NCI-H1092 (cell line): ENCODE measurements at places on chromosomes 3 and 15.
A peak's percentile ranks its signal among the peaks of the same experiment; 100 is the strongest.

GRCh38 chr3:53506110-53506762 is 11.8 kb downstream of the CACNA1D start:
- no peak for DNase-seq

DNA sequence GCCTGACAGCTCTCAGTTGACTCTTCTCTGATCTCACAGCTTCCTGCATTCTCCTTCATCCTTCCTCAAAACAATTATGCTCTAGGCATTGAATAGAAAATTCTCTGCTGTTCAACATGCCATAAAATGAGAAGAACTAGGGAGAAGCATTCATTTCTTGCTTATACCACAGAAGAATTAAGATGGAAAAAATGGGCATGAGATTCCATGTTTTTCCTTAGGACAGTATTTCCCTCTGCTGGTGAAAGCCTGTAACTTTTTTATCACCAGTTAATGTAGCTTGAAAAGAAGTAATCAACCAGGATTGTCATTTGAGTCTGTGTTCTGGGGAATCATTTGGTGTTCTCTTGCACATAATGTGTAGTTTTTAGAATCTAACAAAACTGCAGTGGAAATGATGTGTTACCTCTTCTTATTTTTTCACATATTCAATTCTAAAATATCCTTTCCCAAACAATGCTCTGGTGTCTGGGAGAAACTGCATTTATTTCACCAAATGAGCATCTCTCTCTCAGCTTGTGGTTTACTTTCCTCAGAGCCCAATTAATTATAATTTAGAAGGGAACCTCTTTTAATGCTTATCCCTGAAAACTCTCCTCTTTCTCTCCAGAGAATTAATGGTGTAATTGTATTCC is 92.8 kb upstream of the DCBLD2 start:
- peak; percentile 7 for DNase-seq

DNA sequence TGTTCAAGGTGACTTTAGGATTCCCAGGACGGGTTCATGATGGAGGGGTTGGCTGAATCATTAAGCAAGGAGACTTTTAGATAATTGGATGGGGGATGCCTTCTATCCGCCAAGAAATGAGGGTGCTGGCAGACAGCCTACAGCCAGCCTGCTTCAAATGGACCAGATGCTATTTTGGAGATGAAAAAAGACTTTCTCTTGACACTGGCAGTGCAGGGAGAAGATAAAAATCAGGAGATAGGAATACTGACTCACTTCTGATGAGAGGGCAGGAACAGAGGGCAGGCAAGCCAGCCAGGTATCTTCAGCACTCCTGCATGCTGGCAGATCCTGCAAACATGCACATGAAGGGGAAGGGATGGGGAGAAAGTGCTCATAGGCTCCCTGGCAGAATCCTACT is 7.7 kb upstream of the SYN2 start:
- no peak for DNase-seq

DNA sequence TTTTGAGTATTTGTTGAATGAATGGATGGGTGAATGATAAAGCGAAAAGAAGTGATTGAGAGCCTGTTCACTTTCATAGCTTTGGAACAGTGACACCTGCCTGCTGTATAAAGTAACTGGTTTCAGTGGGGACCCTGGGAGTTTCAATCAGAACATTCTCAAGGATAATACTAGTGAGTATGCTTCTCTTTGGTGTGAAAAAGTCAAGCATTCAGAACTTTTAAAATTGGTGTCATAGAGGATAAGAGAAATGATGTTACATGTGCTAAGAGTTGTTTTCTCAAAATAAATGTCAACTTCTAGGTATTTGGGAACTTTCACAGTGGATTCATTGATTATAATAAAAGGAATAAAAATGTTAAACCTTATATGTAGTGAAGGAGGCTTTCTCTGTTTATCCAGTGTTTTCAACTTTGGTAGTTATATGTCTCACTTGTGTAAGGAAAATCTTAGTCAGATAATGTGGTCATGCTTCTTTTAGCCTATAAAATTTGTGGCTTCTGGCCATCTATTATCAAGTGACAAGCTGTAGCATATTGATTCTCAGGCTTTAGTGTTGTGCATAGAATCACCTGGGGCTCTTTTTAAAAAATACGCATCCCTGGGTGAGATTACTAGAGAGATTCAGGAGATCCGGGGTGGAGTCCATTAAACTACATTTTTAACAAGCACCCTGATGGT is 11.9 kb downstream of the LRCH3 start:
- no peak for DNase-seq

GRCh38 chr3:37592328-37592727 is 269.4 kb upstream of the CTDSPL start:
- DNase-seq: no peak

- DNase-seq: no peak
Measured at GRCh38 chr15:70748281-70748747, 15.0 kb downstream of the UACA start.

- no peak for DNase-seq
Measured at GRCh38 chr15:31732726-31733125, 297.6 kb upstream of the CHRNA7 start.

- DNase-seq: no peak
Measured at GRCh38 chr15:43763819-43764446, 12.8 kb downstream of the ELL3 start.

GRCh38 chr3:72665701-72666446 is 182.4 kb downstream of the SHQ1 start:
- DNase-seq: no peak

DNA sequence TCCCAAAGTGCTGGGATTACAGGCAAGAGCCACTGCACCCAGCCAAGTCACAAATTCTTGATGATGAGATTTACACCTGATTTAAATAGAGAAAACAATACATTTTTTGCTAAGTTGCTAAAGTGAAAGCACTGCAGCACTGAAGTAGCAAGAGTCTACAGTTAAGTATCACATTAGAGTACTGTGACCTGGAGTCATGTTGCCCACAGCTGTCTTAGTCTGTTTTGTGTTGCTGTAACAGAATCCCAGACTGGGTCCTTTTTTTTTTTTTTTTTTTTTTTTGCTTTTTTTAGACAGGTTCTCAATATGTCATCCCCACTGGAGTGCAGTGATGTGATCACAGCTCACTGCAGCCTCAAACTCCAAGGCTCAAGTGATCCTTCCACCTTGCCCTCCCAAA is 23.2 kb upstream of the GNB4 start:
- DNase-seq: no peak

DNA sequence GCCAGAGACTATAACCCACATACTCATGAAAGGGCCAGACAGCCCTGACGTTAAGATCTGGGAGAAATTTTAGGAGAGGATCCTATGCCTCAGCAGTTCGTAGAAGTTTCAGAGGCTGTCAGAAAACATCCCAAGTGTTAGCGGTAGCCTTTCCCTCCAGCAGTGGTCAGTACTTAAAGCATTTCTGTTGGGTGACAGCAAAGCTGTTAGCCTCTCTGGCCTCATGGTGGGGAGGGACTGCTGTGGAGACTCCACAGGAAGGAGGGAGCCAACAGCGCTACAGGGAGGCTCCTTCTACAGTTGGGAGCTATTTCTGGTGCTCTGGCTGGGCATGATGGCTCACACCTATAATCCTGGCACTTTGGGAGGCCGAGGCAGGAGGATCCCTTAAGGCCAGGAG is 27.4 kb downstream of the IDH2 start:
- DNase-seq: no peak

DNA sequence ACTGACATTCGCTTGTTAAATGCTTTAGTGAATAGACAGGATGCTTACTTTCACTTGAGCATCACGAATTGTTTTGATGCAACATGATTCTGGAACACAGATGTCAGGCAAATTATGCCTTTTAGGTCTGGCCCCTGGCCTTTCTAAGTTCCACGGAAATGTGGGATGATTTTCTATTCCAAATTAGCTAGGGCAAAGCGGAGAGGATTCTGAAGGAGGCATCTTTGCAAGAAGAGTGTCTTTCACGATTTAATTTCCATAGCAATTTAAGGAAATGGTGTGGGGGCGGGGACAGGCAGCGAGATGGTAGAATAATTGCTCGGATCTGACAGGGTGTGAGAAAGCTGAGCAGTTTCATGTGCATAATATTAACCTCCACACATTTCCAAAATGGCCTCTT is 238.5 kb upstream of the KCNMB2 start:
- no peak for DNase-seq

GRCh38 chr3:29637068-29637467 is 356.2 kb downstream of the RBMS3 start:
- no peak for DNase-seq

DNA sequence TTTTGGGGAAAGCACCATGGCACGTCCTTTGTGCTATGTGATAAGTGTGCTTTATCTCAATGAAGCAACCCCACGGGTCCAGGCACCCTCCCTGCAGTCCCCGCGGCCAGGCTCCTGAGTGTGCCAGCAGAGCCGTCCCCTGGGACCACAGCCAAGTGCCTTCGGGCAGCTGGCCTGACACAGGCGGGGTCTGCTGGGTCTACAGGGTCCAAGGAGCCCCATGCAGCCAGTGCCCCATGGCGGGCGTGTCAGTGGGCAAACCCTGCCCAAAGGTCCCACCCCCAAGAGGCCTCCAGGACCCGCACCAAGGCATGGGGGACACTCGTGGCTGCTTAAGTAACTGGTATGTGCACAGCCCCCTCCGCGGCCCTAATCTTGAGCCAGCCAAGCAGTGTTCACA is 35.3 kb downstream of the KLHL25 start:
- DNase-seq: no peak

- DNase-seq: no peak
Measured at GRCh38 chr3:134075568-134075825, 45.8 kb upstream of the SLCO2A1 start.

DNA sequence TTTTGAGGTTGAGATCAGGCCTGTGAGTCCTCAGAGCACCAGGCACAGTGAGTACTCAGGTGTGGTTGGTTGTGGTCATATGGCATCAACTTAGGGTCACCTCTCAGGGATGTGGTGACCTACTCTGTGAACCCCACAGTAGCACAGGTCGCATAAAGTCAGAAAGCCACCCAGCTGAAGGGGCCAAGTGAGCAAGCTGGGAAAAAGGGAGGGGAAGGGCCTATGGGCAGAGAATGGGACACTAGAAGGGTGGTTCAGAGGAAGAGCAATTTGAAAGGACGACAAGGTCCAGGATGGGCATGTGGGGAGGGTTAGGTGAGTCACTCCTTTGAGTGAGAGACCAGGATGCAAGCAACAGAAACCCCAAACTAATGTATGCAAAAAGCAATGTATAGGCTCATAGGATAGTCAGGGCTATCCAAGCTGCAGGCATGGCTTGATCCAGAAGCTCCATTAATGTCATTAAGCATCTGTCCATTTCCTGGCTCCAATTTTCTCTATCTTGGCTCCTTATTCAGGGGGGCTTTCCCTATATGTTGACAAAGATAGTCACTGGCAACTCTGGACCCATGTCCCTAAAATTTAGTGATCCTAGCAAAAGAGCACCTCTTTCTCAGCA is 33.5 kb downstream of the HMCES start:
- no peak for DNase-seq

- no peak for DNase-seq
Measured at GRCh38 chr3:25143356-25144025, 284.6 kb upstream of the RARB start.

- no peak for DNase-seq
Measured at GRCh38 chr3:42489937-42490227, 12.6 kb upstream of the VIPR1 start.

DNA sequence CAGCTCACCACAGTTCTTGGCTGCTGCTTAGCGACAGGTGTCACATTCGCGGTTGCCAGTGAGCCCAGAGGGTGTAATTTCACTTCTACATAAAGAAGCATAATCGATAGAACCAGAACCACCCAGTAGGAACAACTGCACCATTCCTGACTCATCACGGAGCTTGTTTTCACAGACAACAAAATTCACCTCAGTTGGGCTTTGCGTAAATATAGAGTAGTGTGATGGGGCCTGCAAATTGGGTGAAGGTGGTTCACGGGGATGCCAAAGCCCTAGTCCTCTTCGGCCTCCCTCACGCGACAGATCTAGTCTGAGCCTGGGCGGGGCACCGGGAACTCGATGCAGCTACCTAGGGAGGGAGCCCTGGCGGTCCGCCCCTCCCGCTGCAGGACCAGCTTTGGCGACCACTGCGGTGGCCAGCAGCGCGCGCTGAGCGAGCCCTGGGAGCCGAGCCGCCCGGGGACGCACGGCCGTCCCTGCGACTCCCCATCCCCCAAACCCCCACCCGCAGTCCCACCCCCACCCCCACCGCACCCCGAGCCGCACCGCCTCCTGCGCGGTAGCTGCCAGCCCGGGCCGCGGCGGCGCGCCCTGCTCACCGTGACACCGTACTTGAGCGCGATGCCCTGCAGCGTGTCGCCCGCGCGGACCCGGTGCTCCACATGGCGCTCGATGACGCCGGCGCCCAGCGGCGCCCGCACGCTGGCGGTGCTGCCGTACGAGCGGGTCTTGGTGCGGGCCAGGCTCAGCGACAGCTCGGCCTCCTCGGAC is 519 bp downstream of the LYSMD2 start:
- DNase-seq: peak; percentile 22

GRCh38 chr3:17399586-17399985 is 342.8 kb downstream of the TBC1D5 start:
- no peak for DNase-seq

GRCh38 chr3:160808838-160809237 is 52.8 kb downstream of the PPM1L start:
- peak; percentile 14 for DNase-seq

- DNase-seq: no peak
Measured at GRCh38 chr3:129121016-129121791, 400 bp downstream of the RAB43 start.

DNA sequence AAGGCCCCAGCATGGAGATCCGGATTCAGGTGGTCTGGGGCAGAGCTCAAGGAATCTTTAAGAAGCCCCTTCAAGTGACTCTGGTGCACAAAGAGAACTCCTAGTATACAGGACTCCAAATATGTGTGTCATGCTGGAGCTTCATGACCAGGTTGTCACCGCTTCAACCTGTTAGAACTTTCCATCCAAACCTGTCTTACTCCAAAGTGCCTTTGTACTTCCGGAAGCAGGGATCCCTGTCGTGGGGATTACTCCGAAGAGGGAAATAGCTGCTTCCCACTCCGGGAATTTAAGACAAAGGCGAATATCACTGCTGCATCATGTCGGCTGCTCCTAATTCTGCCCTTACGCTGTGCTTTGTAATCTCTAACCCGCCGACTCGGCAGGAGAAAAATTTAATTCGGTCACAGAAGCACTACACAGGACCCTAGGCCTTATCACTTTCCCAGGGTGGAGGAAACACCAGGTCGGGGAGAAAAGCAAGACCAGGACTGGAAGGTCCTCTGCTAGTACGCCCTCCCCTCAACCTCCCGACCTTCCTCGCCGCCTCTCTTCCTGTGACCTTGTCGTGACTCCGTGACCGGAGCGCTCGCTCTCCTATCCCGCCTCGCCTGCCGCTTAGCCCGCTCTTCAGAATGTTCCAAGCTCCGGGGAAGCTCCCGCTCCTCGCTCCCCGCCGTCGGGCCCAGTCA is 730 bp downstream of the HIGD1A start:
- DNase-seq: no peak

GRCh38 chr15:69997161-69997485 is 100.6 kb downstream of the TLE3 start:
- DNase-seq: peak; percentile 70

- no peak for DNase-seq
Measured at GRCh38 chr15:36758800-36759199, 179.4 kb downstream of the CDIN1 start.
